ENCODE measurements at places on chromosomes 5 and 9. TPM values are rescaled to one million over a fixed set of nuclear protein-coding genes. Genes with fewer than 3 reads are reported as not detected.

The WDR70 gene
- total RNA-seq = 60.6 TPM

The IFNA21 gene
- not detected for total RNA-seq

The LIX1 gene
- 3.2 TPM for total RNA-seq

The SPINK4 gene
- total RNA-seq = not detected

The ALDH1B1 gene
- 13.5 TPM for total RNA-seq

The AGXT2 gene
- not detected for total RNA-seq

The PPIC gene
- total RNA-seq = 31.6 TPM

The TAF11L12 gene
- not detected for total RNA-seq

The IARS1 gene
- 153 TPM for total RNA-seq

The KIF20A gene
- total RNA-seq = 12.9 TPM

The PCDHGA4 gene
- 11.1 TPM for total RNA-seq

The IFNA13 gene
- not detected for total RNA-seq

The SH3TC2 gene
- 19.6 TPM for total RNA-seq

The KIF24 gene
- total RNA-seq = 4.3 TPM

The ZNF618 gene
- 29.5 TPM for total RNA-seq

The RFX3 gene
- total RNA-seq = 50.7 TPM

The TNFSF8 gene
- total RNA-seq = 0.16 TPM

The SHISAL2B gene
- total RNA-seq = not detected

The BTNL3 gene
- not detected for total RNA-seq

The NDUFS6 gene
- 25.8 TPM for total RNA-seq

The SPINK6 gene
- total RNA-seq = not detected

The SLC23A1 gene
- total RNA-seq = not detected

The MED7 gene
- 25.3 TPM for total RNA-seq

The PCDHB6 gene
- 2.0 TPM for total RNA-seq

The RAI14 gene
- 60.7 TPM for total RNA-seq

The LCN10 gene
- total RNA-seq = 1.4 TPM

The ELAVL2 gene
- 37.8 TPM for total RNA-seq

The RNF44 gene
- total RNA-seq = 24.9 TPM

The GABRB2 gene
- 16.1 TPM for total RNA-seq

The GBGT1 gene
- total RNA-seq = 10.4 TPM

The SLC45A2 gene
- 6.4 TPM for total RNA-seq

The PCDHB5 gene
- total RNA-seq = 8.4 TPM

The STK32A gene
- total RNA-seq = 17.7 TPM

The ECM2 gene
- 29.1 TPM for total RNA-seq

The AHRR gene
- total RNA-seq = 11.5 TPM

The GRIN3A gene
- total RNA-seq = 7.5 TPM

The OR1J2 gene
- not detected for total RNA-seq

The JAK2 gene
- 33.5 TPM for total RNA-seq

The KIF27 gene
- total RNA-seq = 26.2 TPM

The CDH9 gene
- total RNA-seq = 1.6 TPM

The ZNF366 gene
- 2.5 TPM for total RNA-seq

The SHC3 gene
- total RNA-seq = 4.4 TPM

The FAM151B gene
- total RNA-seq = 12.6 TPM

The PROB1 gene
- total RNA-seq = 2.9 TPM

The DRD1 gene
- 6.8 TPM for total RNA-seq

The CORO2A gene
- total RNA-seq = 5.3 TPM

The TOR4A gene
- 3.7 TPM for total RNA-seq

The SLC25A2 gene
- total RNA-seq = not detected

The POLR3G gene
- 2.7 TPM for total RNA-seq

The CAAP1 gene
- total RNA-seq = 26.6 TPM

The LHX3 gene
- total RNA-seq = 18.5 TPM

The SPATA31C1 gene
- total RNA-seq = not detected

The ADGRD2 gene
- not detected for total RNA-seq

The FSD1L gene
- total RNA-seq = 43.7 TPM

The HMCN2 gene
- 6.0 TPM for total RNA-seq

The SLC36A2 gene
- not detected for total RNA-seq

The CD14 gene
- total RNA-seq = 22.0 TPM

The ARHGEF37 gene
- 19.0 TPM for total RNA-seq

The INSYN2B gene
- 0.49 TPM for total RNA-seq
